GM10248 (cell line): ENCODE measurements at places on chromosomes 2 and 18.

DNA sequence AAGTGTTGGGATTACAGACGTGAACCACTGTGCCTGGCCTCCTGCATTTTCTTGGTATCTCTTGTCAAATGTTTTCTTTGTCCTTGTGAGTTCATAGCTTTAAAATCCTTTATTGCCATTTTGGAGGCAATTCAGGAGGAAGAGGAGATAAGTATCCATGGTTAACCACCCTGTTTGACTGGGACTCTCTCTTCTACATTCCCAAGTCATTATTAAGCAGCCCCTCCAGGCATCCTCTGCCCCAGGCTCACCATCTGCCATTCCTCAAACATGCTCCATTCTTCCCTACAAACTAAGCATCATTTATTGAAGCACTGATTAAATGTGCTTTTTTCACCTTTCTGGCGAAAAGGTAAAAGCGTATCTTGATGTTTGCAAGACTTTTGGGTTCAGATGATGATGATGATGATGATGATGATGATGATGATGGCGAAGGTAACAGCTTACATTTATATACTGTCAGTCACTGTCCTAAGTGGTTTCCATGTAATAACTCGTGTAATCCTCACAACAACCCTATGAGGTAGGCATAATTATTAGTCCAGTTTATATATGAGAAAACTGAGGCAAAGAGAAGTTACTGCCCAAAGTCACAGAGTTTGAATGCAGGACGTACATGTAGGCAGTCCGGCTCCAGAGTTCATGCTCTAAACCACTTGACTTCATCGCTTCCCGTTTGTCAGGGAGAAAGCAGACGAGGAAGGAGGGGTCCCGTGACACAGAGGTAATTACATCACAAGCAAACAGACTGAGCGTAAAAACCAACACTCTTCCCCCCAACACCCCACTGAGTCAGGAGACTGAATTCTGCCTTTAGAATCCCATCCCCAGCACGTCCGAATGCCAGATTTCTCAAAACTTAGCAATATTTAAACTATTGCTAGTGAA, 69.7 kb upstream of the ACKR3 start:
- DNase-seq: no peak

- DNase-seq: no peak
Observed at GRCh38 chr2:230865307-230865765, 594 bp downstream of the ITM2C start.

DNA sequence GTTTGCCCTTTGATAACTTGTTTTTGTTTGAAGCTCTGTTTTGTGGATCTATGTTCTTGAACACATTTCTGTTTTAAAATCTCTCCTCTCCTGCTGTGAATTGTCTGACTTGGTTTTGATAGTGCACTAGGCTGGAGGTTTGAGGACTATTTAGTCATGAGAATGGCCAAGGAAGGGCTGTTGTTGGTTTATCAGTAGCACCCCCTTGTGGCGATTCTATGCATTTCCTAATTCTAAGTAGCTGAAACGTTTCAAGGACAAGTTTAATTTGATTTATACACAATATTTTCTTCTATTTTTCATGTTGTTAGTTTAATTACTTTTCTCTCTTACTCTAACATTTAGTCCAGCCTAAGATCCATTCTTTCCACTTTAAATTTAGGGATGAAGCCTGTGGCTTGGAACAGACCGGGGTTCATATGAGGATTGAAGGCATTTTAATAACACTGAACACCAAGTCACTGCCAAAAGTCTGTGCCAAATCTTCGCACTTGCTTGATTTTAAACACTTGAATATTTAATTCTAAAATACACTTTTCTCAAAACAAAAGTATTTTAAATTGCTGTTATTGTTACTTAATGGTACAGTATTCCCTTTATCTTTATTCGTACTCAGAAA, 166.0 kb downstream of the SOCS6 start:
- peak; percentile 54 for DNase-seq

DNA sequence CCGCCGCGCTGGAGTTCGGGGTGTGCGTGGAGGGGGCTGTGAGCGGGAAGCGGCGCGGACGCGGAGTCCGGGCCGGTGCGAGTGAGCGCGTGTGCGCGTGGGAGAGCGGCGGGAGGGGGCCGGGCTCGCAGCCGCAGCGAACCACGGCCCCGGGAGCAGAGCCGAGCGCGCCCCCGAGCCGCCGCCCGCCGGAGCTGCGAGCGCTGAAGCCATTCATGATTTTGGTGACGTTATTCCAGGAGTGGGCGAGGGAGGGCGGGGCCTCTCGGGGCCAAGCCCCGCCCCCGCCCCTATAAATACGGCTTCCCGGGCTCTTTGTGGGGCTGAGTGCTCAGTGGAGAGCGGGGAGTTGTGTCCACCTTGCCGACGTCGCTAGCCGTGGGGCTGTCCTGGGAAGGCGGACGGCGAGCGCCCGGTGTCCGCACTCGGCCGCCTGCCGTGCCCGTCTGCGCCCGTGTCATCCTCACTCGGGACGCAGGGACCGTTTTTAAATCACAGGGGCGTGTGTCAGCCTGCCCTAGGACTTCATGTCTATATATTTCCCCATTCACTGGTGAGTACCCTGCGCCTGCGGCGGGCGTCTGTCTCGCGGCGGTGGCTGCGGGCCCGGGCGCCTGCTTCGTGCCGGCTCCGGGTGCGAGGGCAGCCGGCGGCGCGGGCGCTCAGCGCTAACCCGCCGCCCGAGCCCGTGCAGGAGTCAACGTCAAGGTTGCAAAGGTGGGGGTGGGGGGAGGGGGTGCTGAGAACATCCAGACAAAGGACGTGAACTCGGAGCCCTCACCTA, at the start of gene LBH:
LBH (plus strand) TSS at position 323 of the 784 bp plus-strand sequence; CDS start at position 528, 205 bp downstream.
- DNase-seq: peak; percentile 92

GRCh38 chr2:120930864-120931263, 195.2 kb downstream of the GLI2 start:
- DNase-seq: no peak

- no peak for DNase-seq
Observed at GRCh38 chr2:108787216-108787541, 608 bp downstream of the CCDC138 start.

DNA sequence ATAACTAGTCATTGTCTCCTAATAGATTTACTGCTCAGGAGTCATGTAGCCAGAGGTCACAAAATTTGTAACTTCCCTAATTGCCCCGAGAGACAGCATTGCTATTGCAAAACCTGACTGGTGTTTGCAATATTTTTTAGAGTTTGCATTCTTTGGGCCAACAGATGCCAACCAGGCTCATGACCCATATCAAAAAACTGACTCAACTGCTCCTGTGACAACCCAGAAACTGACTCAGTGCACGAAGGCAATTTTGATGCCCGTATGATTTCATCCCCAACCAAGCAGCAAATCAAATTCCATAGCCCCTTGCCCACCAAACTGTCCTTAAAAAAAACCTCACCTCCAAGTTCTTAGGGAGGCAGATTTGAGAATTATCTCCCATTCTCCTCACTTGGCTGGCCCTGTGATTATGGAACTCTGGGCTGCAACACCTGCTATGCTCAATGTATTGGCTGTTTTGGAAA, 951.3 kb downstream of the TSN start:
- no peak for DNase-seq

- DNase-seq: no peak
Observed at GRCh38 chr2:191435141-191435540, 189.9 kb downstream of the MYO1B start.

GRCh38 chr2:168758970-168759820, 43.2 kb upstream of the NOSTRIN start:
- DNase-seq: peak; percentile 45

- no peak for DNase-seq
Observed at GRCh38 chr2:148622366-148622765, 22.2 kb upstream of the EPC2 start.

GRCh38 chr2:200431996-200432705, 77.7 kb downstream of the KCTD18 start:
- no peak for DNase-seq

- no peak for DNase-seq
Observed at GRCh38 chr18:75742516-75742915, 315.0 kb upstream of the SMIM21 start.

DNA sequence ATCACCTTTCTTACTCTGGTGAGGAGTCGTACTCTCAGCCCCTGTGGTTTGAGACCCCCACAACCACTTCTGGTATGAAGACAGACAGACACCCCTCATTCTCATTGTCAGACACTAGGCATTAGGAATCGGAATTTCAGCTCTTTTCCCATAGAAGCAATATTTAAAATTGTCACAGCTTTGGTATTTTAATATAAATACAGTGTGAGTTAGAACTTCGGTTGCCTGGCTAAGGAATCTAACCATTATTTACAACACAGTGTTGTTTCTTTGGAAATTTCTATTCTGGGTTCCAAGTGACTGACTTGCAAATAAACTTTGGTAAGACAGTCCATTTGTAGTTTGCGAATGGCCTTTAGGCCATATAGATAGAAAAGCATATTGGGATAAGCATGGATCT, 318.1 kb downstream of the PARD3B start:
- no peak for DNase-seq
